GM12864 (cell line): ENCODE measurements at places on chromosomes 6 and 20.
A peak's percentile ranks its signal among the peaks of the same experiment; 100 is the strongest.

- no peak for DNase-seq
Measured at GRCh38 chr20:38805502-38805957, at the start of gene PPP1R16B. PPP1R16B (plus strand) TSS chr20:38805697; CDS start chr20:38835926, 30,229 bp downstream.

DNA sequence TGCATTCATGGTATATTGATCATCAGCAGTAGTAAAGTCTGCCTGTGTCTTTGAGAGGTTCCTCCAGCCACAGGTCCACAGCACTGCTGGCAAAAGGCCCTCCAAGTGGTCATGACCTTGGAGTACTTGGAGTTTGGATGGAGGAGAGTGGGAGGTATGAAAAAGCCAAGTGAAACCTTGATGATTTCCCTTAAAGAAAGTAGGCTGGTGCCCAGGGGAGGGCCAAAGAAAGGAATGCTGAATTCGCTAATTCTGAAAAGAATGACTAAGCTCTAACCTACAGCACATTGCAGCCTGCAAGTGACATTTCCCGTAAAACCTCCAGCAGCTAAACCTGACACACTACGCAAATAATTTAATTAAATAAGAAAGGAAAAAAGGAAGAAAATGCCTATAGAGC lies 223.4 kb upstream of the TAB2 start:
- no peak for DNase-seq

DNA sequence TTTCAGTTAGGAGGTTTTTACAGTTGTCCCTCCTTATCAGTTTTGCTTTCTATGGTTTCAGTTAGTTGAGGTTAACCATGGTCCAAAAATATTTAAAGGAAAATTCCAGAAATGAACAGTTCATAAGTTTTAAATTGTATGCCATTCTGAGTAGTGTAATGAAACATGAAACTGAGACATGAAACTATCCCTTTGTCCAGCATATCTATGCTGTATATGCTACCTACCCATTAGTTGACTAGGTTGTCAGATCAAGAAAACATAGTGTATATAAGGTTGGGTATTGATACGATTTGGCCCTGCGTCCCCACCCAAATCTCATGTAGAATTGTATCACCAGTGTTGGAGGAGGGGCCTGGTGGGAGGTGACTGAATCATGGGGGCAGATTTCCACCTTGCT lies 39.1 kb downstream of the VGLL2 start:
- no peak for DNase-seq

- no peak for DNase-seq
Measured at GRCh38 chr6:55405474-55406235, 78.4 kb downstream of the GFRAL start.

DNA sequence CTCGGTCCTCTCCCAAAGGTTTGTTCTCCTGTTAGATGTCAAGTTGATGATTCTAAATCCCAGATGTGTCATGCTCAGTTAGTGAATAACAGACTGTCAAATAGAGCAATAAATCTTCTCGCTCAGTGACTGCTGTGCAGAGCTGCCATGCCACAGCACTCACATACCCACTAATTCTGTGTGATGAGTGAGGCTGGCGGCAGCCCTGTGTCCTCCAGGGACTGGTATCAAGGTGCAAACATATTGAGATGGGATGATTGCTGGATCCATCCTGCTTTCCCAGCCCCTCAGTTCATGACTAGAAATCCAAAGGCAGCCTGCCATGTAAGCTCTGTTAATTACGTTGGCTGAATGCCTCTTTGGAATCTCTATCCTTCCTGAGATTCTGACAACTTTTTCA lies 103.9 kb downstream of the OLIG3 start:
- no peak for DNase-seq

DNA sequence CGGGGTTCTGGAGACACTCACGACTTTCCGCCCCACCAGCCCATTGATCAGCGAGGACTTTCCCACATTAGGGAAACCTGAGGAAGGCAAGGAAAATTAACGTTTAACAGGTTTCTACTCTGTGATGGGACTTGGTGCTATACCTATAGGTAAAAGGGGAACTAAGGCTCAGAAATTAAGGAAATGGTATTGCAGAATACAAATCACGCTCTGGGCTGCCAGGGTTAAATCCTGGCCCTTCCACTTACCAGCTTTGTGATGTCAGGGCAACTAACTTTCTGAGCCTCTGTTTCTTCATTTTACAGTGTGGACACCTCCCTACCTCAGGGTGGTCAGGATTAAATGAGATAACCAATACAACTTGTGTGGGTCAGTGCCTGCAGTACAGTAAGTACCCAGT lies 8.8 kb downstream of the GNL1 start:
- no peak for DNase-seq

GRCh38 chr6:115753446-115753845 lies 307.2 kb downstream of the FRK start:
- DNase-seq, result no peak

GRCh38 chr20:25654487-25654886 lies 30.7 kb upstream of the NANP start:
- no peak for DNase-seq

DNA sequence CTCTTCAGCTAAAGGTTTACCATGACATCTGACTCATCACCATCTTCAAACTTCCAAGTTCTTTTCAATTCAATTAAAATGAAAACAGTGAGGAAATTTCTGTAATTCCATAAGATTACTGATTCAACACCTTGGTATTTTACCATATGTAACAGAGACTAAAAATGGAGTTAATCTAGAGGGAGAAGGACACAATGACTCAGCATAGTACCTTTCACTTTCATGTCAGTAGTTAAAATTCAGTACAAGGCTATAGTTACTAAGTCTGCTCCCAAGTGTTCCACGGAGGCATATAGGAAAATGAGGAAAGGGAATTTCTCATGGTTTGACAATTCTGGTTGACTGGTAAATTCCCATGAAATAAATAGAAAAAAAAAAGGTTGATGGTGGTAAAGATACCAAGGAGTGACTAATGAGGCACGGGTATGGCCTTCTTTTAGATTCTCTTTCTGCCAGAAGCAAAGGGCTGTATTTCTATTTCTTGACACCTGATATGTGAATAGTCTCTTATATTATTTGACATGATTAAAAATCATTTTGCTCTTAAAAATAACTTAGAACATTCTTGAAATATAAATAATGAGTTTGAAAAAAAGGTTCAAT lies 526.7 kb upstream of the ADGRB3 start:
- no peak for DNase-seq

GRCh38 chr6:146153040-146153758 lies 124.3 kb downstream of the GRM1 start:
- peak; percentile 5 for DNase-seq

- no peak for DNase-seq
Measured at GRCh38 chr6:165745492-165745891, 82.5 kb upstream of the PDE10A start.

DNA sequence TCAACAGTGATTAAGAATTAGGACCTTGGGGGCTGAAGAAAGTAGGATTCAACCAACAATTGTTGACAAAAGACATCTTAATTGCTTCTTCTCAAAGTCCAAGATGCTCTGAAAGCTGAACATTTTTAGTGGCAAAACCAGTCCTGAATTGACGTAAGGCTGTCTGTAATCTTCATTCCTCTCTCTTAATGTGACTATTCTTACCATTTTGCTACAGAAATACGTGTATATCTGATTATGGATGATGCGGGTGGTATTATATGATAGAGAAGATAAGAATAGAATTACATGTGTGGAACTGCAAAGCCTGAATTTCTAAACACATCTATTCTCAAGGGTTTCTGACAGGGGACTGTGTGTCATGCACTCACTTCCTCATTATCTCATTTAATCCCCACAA lies 130.3 kb upstream of the SASH1 start:
- DNase-seq, result no peak

DNA sequence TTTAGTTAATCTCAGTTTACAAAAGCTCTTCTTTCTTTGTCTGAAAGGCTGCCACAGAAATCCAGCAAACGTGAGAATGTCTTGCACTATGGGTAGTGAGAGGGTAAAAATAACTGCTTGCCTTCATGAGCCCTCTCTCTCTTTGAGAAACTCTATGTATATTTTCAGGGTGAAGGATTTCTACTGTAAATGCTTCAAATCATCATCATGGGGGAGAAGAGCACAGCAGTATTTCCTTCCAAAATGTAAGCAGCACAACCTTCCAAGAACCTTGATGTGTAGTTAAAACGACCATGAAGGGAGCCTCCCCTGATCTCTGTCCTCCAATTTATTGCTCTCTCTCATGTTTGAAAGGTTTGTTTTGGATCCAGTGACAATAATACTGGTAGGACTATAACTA lies 141.3 kb upstream of the CENPW start:
- DNase-seq, result no peak

DNA sequence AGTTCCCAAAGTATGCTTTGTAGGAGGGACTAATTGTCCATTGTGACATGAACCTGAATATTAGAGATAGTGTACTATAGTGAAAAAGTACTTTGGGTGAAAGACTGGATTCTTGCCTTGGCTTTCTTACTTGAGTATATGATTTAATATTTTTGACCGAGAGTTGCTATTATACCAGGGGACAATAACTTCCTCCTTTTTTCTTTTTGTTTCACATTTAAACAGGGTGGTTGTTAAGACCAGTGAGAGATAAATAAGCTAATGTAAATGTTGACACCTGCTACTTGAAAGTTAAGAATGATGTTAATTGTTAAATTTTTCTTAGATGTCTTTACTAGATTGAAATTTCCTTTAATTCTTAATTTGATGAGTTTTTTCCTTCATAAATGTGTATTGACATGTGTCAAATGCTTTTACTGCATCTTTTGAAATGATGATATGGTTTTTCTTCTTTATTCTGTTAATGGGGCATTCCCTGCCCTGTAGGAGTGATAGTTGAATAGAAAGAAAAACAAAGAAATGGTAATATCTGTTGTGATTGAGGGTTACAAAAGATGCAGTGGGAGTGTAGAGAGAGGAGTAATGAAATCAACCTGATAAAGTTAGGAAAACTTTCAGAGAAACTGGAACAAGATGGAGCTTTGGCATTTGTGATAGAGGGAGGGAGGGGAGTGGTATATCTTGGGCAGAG lies 48.4 kb downstream of the ZFAND3 start:
- DNase-seq, result no peak

DNA sequence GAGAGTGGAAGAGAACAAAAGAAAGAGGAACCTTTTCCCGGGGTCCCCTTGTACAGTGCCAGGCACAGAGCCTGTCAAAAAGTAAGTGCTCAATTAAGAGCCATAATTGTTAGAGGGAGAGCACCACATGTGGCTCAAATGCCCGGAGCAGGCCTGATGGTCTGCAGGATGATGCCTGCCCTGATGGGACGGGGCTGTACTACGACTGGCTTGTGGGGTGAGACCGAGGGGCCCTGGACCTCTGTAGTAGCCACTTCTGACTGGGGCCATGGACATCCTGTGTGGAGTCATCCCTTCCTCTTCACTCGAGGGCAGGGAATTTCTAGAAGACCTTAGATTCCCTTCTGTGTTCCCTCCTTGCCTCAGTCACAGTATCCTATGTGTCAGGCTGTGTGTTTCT lies 47.9 kb downstream of the KCNK5 start:
- DNase-seq, result no peak

GRCh38 chr6:135137826-135138225 lies 43.3 kb upstream of the MYB start:
- DNase-seq, result no peak

DNA sequence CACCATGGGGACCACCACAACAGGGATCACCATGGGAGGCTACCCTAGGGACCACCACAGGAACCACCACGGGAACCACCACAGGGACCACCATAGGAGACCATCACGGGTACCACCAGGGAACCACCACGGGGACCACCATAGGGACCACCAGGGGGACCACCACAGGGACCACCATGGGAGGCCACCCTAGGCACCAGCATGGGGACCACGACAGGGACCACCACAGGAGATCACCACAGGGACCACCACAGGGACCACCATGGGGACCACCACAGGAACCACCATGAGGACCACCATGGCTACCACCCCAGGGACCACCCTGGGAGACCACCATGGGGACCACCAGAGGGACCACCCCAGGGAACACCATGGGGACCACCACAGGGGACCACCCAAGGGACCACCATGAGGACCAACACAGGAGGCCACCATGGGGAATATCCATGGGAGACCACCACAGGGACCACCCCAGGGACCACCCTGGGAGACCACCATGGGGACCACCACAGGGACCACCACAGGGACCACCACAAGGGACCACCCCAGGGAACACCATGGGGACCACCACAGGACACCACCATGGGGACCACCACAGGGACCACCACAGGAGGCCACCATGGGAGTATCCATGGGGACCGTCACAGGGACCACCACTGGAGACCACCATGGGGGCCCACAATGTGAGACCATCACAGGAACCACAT lies 67.6 kb upstream of the MPC1 start:
- DNase-seq, result no peak

DNA sequence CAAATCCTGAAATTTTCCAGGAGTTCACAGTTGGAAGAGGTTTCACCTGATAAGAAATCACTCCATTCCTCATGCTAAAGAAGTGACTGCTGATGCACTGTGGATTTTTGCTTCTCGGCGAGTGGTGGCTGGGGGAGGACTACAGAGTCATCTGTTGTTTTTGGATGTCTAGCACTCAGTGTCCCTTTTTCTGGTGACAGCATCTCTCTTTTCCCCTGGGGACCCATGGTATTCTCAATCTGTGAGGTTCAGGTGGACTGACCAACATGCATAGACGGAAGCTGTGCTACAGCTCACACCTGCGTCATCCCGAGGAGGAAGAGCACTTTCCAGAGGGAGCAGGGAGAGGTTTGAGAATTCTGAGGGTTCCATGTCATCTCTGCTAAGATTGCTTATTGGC lies 42.7 kb upstream of the ZNF831 start:
- no peak for DNase-seq

DNA sequence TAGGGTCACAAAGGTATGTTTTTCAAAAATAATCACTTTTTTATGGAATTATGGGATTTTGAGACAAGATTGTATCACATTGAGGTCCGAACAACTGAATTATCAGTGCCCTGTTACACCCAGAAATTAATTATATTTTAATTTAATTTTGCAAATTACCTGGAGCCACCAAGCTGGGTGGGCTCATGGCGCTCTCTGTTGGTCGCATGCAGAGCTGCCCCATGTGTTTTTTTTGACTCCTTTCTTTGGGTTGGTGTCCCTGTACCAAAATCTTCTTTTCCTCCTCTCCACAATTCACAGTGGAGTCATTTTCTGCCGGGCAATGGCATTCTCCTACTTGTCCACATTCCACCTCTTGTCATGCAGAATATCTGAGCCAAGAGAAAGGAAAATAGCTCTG lies 38.9 kb upstream of the FRMD1 start:
- no peak for DNase-seq
